ENCODE measurements at places on chromosomes 2 and 18. TPM values are rescaled to one million over a fixed set of nuclear protein-coding genes. Genes with fewer than 3 reads are reported as not detected.

The DNAJC5G gene
- total RNA-seq = not detected

The CYP27C1 gene
- under 0.01 TPM for total RNA-seq

The CCL20 gene
- total RNA-seq = not detected

The RTN4 gene
- total RNA-seq = 440 TPM

The MZT2A gene
- 49.3 TPM for total RNA-seq

The GPR39 gene
- 6.4 TPM for total RNA-seq

The TPRKB gene
- total RNA-seq = 10.1 TPM

The CFC1B gene
- not detected for total RNA-seq

The SLC16A14 gene
- 1.8 TPM for total RNA-seq

The SOX11 gene
- total RNA-seq = 0.03 TPM

The ALK gene
- total RNA-seq = 0.07 TPM

The AAK1 gene
- total RNA-seq = 50.5 TPM

The CPLX4 gene
- not detected for total RNA-seq
